Activated naive CD4-positive, alpha-beta T cell treated with anti-CD3 and anti-CD28 coated beads, Interleukin-2, amount 50 U/mL, for 16 hours (primary cell): ENCODE measurements at places on chromosomes 7 and 10.

GRCh38 chr7:12397671-12398070 is 6.0 kb downstream of the VWDE start:
- DNase-seq: no peak

DNA sequence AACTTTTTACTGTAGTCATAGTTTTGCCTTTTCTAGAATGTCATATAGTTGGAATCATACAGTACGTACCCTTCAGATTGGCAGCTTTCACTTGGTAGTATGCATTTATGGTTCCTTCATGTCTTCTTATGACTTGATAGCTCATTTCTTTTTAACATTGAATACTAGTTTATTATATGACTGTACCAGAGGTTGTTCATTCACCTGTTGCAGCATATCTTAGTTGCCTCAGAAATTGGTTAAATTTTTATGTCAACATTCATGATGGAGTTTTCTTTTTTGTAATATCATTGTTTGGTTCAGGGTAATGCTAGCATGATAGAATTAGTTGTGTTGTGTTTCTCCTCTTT is 94.8 kb upstream of the CDK13 start:
- DNase-seq: no peak

DNA sequence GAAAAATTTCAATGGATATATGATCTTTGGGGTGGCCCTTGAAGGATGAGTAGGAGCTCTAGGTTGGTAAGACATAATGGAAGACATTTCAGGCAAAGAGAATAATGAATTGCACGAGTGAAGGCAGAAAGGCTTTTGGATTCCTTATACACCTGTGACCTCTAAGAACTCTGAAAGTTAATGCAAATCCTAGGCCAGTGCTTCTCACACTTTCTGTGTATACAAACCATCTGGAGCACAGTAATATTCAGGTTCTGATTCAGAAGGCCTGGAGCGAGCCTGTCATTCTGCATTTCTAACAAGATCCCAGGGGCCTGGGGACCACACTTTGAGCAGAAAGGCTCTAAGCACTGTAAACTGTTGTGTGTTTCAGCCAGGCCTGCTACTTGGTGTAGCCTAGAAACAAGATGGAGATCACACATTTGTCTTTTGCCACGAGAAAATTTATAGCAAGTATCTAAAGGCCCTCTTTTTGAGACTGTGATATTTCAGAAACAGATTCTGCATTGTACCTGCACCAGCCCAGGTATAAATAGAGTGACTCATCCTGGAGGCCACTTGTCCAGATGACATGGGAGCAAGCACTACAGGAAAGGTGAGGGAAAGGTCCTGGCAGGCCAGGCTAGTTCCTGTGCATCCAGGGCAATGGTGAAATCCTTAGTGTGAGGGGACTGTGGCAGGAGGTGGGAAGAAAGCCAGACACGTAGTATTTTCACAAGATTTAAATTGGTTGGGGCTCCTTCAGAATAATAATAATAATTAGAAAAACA is 24.4 kb downstream of the MRPS33 start:
- DNase-seq: no peak

DNA sequence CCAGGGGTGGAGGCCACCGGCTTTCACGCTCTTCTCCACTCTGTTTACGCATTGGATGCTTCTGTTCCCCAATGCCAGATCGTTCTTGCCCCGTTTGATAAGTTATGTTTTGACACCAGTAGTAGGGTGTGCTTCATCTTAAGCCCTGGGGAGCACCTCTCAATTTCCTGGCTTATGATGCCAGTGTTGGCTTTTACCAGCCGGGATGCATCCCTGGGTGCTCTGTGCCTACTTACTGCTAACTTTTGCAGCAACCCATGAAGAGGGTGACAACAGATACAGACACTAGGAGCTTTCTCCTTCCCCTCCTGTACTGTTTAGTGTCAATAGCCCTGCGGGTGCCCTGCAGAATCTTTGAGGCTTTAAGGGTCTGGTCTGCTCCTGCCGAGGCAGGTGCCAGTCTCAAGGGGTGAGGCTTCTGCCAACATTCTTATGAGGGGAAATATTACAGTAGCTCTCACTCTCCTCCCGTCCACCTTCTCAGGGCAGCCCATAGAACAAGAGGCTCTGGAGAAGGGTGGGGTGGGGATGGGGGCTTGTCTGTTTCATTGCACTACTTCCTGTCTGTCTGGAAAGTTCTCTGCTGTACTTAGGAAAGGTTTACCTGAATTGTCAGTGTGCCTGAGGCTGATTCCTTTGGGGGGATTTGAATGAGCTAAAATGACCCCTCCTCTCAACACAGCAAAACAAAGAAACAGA is 23.3 kb downstream of the ADCY1 start:
- DNase-seq: no peak

DNA sequence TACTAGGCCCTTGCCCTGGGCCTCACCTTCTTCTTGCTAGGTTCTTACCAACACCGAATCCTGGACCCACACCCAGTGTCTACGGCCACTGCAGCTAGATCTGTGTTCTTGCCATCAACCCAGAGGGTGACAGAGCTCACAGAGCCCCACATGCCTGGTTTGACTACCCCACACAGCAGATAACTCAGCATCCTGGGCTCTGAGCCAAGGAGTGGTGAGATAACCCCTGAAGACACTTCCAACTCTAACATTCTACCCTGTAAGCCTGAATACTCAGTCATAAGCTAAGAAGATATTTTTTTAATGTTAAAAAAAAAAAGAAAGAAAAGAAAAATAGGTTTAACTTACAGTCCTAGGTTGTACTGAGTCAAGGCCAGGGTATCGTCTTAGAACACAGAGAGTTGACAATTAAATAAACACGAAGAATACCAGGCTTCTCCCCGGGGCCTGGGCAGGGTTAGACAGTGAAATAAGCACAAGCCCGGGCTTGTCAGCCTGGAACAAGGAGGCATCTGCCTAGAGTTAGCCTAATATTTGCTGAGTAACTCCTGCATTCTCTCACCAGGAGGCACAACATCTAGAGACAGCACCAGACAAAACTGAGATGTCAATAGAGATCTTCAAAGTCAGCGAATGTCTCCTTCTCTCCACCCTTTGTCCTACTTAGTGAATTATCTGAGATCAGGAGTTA is 556.5 kb upstream of the LRRN3 start:
- DNase-seq: no peak

GRCh38 chr7:24411226-24411625 is 127.2 kb downstream of the NPY start:
- no peak for DNase-seq

GRCh38 chr7:85686401-85687181 is 499.7 kb upstream of the SEMA3D start:
- DNase-seq: no peak

DNA sequence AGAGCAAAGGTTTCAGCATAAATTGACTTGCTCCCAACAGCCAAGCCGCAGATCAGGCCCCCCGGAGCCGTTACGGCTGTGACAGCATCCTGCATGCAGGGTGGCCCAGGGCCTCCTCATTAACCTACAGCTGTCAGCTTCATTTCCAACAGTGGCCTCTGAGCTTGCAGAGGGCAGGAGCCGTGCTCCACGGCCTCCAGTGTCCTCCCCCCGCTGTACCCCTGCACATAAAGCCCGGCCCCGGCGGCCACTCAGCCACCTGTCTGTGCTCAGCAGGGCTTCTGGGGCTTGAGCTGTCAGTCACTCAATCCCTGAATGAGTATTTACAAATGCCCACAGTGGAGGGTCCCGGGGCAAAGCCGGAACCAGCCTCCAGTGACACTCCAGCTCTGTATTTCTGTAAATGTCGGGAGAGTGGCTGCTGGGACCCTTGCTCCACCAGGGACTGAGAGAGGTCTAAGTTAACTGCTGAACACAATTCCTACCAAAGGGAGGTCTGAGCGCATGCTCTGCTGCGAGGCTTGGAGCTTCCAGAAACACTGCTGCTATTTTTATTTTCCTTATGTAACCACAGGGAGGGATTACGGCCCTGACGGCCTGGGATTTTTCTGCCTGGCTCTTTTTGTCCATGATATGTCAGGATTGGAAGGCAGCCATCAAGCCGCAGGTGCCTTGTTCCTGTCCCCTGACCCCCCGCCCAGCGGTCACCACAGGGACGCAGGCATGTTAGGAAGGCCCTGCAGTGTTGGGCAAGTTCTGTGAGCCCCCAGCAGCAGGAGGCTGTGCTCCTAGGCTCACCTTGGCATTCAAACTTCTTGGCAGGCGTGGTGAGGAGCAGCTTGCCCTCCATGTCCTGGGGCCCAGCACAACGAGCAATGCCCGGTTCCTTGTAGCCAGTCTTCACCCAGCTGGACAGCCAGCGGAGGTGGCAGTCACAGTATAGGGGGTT is 165.0 kb downstream of the SLIT1 start:
- no peak for DNase-seq

- no peak for DNase-seq
These were observed 88.8 kb downstream of the SLC25A13 start for GRCh38 chr7:96233084-96233483.

DNA sequence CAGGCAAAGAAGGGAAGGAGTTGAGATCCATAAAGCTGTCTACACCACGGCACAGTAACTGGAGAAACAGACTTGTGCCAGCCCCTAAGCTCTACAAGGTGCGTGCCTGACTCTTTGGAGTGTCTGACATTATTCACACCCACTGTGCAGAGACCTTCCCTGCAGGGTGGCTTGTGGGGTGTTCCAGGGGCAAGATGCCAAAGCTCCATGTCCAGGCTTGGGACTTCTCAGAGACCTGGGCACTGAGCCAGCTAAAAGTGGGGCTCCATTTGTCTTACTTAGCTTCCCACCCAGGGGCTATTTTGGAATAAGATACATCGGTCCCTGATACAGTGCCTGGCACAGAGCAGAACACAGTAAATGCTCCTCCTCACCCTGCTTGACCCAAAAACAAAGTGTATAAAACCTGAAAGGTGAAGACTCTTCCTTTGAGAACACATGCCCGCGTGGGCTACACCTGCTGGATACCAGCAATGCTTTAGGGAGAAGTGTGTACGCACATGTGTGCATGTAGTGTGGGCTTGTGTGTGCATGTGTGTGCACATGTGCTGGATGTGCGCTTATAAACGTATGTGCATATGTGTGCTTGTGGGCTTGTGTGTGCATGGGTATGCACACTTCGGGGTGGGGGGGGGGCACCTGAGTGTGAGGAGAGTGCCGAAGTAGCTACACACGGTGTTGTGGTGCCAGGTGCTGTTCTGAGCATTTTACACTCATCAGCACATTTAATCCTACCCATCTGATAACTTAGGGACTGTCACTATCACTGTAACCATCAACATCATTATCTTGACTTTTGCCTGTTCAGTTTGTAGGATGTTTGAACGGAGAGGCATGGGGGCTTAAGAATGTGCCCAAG is 143.0 kb downstream of the ARHGAP22 start:
- no peak for DNase-seq

GRCh38 chr7:120550494-120551048 is 277.6 kb downstream of the KCND2 start:
- DNase-seq: no peak

DNA sequence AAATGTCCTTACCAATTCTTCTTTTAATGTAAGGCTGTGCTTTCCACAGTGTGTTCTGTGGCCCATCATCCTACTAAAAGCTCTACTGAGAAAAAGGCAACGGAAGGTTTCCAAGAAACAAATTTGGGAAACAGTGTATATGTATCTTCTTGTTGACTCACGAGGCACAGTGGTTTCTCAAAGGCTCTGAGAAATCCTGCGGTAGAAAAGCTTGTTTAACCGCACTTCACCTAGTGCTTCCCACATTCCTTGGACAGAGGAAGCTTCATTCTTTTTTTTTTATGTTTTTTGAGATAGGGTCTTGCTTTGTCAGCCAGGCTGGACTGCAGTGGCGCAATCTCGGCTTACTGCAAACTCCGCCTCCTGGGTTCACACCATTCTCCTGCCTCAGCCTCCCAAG is 84.5 kb downstream of the TACC2 start:
- DNase-seq: no peak

DNA sequence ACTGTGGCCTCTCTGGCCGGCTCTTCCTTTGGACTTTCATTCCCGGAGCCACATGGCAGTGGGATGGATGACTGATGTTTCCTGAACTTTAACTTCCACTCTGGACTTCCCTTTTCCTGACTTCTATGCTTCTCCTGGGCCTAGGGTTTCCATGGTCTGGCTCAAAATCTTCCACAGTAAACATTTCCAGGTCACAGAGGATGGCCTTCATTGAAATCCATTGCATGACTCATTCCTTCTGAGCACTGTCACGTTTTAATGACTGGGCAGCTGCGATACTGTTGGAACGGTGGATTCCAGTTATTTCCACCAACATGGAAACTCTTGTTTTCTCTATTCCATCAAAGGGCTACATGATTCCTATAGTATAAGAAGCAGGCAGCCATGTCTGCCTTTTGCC is 24.4 kb upstream of the ZNF273 start:
- DNase-seq: no peak

- DNase-seq: no peak
These were observed 73.8 kb downstream of the LRGUK start for GRCh38 chr7:134200970-134201369.

- DNase-seq: no peak
These were observed 125.1 kb downstream of the CDK14 start for GRCh38 chr7:90720984-90721760.

- no peak for DNase-seq
These were observed 40.1 kb downstream of the SLC29A4 start for GRCh38 chr7:5322621-5323410.

GRCh38 chr7:155529845-155530244 is 16.5 kb downstream of the CNPY1 start:
- DNase-seq: no peak

DNA sequence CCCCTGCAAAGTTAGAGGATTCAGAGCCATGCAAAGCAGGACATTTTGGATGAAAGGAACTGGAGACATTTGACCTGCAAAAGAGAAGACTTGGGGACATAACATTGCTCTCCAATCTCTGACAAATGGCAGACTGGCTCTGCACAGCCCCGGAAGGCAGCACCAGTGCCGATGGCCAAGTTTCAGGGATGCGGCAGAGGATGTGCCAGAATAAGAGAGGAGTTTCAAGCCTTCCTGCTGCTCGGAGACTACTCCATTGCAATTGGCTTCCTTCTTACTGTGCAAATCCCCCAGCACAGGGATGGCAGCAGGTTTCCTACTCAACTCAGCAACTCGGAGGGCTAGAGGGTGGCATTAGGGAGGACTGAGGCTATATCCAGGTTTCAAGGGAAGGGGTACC is 268.8 kb upstream of the ZMIZ1 start:
- DNase-seq: no peak

DNA sequence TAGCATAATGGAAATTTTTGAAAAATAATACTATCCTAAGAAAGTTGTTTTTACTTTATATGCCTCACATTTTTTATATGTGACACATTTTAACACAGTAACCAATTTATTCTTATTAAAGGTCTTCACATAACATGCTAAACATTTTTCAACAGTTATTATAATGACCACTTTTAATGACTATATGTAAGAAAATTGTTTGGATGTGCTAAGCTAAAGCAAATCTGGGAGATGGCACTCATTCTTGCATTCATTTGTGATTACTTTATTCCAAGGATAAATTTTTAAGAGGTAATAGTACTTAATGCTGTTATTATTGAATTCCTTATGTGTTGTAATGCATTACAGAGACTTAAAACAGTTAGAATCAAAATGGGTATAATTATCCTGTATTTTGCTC is 88.1 kb downstream of the ANKIB1 start:
- no peak for DNase-seq

DNA sequence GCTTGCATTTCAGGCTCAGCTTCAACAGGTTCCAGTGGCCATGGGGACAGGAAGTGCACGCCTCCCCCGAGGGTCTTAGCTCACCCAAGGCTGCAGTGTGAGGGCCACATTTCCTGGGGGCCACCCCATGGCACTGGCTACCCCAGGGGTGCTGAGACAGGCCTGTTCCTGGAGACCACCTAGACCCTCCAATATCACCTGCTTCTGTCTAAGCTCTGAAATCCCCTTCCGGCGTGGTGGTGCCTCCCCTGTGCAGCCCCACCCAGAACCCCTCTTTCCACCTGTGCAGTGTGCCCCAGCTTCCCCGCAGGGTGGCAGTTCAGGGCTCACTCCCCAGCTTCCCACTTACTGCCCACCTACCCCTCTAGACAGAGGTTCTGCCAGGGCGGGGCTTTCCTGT is 83.1 kb downstream of the ADARB2 start:
- no peak for DNase-seq
